Cortex of kidney (tissue), 1 donor: ENCODE measurements at places on chromosomes 3 and 15.

GRCh38 chr15:67181221-67181639, 73.2 kb downstream of the AAGAB start:
- DNase-seq, result no peak

DNA sequence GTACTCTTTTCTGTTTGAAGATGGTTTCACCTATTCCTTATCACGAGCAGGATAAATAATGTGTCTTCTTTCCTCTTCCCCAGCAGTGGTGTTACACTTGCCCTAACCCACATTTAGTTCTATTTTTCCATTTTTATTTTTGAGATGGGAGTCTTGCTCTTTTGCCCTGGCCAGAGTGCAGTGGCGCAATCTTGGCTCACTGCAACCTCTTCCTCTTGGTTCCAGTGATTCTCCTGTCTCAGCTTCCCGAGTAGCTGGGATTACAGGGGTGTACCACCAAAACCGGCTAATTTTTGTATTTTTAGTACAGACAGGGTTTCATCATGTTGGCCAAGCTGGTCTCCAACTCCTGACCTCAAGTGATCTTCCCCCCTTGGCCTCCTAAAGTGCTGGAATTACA, 372.4 kb downstream of the FOXP1 start:
- no peak for DNase-seq

- no peak for DNase-seq
Measured at GRCh38 chr3:64748244-64748904, 60.6 kb upstream of the ADAMTS9 start.

GRCh38 chr3:183699238-183699947, 1.8 kb downstream of the YEATS2 start:
- DNase-seq, result no peak
